ENCODE measurements at places on chromosomes 1 and 21. TPM values are rescaled to one million over a fixed set of nuclear protein-coding genes. Genes with fewer than 3 reads are reported as not detected.
A peak's percentile ranks its signal among the peaks of the same experiment; 100 is the strongest.

DNA sequence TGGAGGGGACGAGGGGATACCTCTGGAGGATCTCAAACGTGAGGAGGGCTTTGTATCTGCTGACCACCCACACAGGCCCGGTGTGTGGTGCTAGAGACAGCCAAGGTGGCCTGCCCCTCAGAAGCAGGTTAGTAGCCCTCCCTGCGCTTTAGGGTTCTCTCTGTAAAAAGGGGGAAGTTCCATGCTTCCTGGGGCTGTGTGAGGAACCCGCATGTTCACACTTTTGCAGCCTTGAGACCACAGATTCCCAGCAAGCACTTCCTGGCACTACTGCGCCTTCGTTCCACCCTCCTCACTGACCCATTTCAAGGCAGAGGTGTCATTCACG lies 7.9 kb upstream of the GUCA2B start:
- DNase-seq, result peak; percentile 59

GRCh38 chr1:54413295-54413694 lies 7.1 kb upstream of the SSBP3 start:
- no peak for DNase-seq

- DNase-seq, result no peak
Observed at GRCh38 chr1:110765640-110766335, 91.0 kb upstream of the KCNA3 start.

GRCh38 chr21:42254083-42254482 lies 35.1 kb downstream of the ABCG1 start:
- DNase-seq, result no peak

DNA sequence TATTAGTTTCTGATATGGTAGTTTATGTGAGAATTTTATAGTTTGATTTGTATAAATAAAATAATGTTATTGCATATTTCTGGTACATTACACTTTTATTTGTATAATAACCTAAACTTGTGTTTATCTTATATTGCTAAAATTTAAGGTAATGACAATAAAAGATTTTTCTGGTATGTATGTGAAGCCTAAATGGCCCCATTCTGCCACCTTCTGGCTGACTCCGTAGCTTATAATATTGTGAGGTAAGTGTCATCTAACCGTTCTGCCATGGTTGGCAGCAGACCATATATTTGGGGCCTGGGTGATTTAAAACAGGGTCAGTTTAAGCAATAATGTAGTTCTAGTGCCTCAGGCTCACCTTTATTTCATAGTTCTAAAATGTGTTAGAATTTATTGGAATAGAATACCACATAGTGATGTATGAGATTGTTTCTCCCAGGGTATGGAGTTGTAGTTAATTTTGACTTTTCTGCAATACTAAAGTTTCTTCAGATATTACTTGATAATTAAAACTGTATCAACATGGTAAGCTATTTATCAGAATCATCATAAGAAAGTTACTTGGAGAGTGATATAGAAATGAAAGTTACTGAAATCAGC lies 21.2 kb upstream of the PRKACB start:
- DNase-seq, result no peak

GRCh38 chr1:172823534-172823933 lies 164.6 kb downstream of the FASLG start:
- no peak for DNase-seq

GRCh38 chr1:231053493-231054162 lies 13.6 kb upstream of the FAM89A start:
- DNase-seq, result no peak

The CCDC181 gene
- total RNA-seq, result 0.63 TPM

The KLHDC7A gene
- total RNA-seq, result not detected

The MFN2 gene
- 64.6 TPM for total RNA-seq

The USP24 gene
- total RNA-seq, result 32.1 TPM

The CA6 gene
- total RNA-seq, result not detected

The TMPRSS15 gene
- 1.3 TPM for total RNA-seq

The CSMD2 gene
- total RNA-seq, result not detected

Measured in osteocyte (in vitro differentiated cells).